Activated CD8-positive, alpha-beta memory T cell treated with anti-CD3 and anti-CD28 coated beads for 1 hour (primary cell): ENCODE measurements at places on chromosomes 11 and 22.

- DNase-seq, result no peak
Observed at GRCh38 chr22:20022978-20023613, 2.2 kb downstream of the TANGO2 start.

GRCh38 chr11:126698576-126698975, 302.0 kb downstream of the KIRREL3 start:
- DNase-seq, result no peak

GRCh38 chr11:42098075-42098474, 638.6 kb upstream of the LRRC4C start:
- no peak for DNase-seq

- no peak for DNase-seq
Observed at GRCh38 chr22:42621505-42622002, 6.9 kb upstream of the POLDIP3 start.

GRCh38 chr11:89521792-89522191, 30.6 kb upstream of the NOX4 start:
- DNase-seq, result no peak

- DNase-seq, result no peak
Observed at GRCh38 chr11:43868852-43869567, 11.6 kb upstream of the ALKBH3 start.

DNA sequence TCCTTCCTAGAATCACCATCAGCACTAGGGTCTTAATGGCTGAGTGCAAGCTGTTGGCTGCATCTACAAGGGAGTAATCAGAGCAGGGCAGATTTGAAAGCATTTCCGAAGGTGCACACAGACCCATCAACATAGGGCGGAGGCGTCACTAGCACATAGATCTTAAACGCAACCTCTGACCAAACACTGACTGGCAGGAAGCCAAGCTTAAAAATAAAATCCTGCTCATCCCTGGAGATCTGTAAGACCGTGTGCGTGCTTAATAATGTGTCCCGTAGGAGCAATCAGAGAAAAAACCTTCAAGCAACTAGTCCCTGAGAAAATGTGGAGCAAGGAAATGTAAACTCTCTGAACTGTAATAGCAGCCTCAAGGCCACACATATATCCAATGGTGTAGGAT, 470.5 kb downstream of the ETS1 start:
- DNase-seq, result no peak

DNA sequence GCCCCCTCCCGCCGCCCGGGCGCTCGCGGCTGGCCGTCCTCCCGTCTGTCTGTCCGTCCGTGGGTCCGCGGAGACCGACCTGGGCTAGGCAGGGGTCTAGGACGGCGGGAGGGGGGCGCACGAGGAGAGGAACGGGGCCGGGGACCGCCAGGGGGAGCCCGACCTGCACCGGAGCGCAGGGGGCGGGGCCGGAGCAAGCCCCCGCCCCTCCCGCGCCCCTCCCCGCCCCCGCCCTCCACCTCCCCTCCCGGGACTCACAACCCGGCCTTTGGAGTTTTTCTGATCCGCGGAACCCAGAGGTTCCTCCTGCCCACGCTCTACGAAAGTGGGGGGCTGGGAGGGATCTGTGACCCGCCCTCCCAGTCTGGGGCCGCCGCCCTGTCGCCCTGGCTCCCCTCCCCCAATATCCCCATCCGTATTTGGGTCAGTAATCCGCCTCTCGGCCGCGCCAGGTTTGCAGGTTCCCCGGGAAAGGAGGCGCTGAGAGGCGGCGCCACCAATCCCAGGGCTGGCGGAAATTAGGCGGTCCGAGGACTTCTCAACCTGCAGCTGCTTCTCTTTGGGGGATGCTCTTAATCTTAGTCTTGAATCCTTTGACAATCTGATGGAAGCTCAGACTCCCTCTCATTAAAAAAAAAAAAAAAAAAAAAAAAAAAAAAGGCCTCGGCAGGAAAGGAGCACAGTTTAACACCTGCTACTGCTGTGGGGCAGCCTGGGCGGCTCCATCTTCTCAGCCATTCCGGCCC, 925 bp upstream of the KCNJ11 start:
- peak; percentile 79 for DNase-seq

GRCh38 chr22:40620464-40621046, 16.0 kb downstream of the MRTFA start:
- DNase-seq, result no peak

- DNase-seq, result no peak
Observed at GRCh38 chr11:57353446-57353845, 15.3 kb downstream of the P2RX3 start.

DNA sequence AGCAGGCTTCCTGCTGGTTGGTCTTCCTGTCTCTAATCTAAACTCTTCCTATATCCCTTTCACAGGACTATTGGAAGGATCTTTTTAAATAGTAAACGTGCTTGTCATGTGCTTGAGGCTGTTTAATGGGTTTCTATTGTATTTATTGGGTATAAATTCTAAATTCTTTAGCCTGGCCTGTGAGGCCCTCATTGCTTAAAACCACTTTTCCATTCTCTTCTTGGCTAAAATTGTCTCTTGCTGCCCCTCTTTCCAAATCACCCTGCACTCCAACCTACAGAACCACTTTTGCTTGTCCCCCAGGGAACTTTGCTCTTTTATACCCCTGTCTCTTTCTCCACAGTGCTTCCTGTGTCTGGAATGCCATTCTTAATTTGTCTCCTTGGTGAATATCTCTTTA, 46.4 kb upstream of the MUC15 start:
- DNase-seq, result no peak

DNA sequence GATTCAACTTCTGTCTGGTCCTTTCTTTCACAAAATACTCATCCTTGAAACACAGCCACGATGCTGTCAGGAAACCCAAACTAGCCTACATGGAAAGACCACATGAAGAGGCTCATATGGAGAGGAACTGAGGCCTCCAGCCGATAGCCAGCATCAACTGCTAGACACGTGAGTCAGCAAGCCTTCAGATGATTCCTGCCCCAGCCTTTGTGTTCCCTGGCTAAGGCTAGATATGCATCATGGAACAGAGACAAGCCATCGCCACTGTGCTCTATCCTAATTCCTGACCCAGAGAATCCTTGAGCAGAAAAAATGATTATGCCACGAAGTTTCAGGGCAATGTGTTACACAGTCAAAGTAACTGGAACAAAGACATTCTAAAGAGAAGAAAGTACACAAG, 75.5 kb downstream of the ENTHD1 start:
- DNase-seq, result no peak

- DNase-seq, result no peak
Observed at GRCh38 chr11:31387379-31387778, 17.7 kb downstream of the DNAJC24 start.

DNA sequence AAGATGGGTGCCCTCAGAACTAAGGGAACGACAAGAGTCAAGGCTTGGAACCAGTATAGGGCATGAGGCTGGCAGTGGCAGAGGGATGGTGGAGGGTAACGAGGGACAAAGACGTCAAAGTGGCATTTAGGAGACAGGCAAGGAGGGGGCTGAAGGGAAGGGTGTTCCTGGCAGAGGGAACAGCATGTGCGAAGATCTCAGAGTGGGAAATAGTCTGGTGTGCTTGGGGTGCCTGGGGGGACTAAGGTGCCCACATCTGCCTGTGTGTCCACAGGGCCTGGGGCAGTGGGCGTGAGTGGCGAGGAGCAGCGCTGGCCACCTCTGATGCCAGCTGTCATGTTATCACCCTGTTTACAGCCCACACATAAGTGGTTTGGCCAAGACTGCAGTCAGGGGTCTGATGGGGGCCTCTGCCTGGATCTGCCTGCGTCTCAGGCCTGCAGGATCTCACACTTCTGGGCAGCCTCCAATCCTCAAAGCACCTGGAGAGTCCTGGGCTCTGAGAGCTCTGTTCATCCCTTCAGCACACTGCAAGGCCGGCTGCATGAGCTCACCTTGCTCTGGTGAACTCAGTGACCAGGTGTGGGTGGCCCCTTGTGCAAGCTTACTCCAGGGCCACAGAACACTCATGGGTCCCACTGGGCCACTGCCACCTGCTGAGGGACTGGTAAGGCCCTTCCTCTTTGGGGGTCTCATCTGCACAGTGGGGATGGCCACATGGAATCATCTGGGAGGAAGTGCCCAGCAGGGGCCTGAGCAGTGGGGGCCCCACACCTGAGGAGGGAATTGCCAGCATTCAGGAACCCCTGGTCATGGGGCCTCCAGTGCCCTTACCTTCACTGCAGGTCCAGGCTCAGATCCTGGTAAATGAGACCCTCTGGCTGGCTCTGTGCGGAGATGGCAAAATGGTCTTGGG, 89.7 kb upstream of the SHISAL1 start:
- no peak for DNase-seq

DNA sequence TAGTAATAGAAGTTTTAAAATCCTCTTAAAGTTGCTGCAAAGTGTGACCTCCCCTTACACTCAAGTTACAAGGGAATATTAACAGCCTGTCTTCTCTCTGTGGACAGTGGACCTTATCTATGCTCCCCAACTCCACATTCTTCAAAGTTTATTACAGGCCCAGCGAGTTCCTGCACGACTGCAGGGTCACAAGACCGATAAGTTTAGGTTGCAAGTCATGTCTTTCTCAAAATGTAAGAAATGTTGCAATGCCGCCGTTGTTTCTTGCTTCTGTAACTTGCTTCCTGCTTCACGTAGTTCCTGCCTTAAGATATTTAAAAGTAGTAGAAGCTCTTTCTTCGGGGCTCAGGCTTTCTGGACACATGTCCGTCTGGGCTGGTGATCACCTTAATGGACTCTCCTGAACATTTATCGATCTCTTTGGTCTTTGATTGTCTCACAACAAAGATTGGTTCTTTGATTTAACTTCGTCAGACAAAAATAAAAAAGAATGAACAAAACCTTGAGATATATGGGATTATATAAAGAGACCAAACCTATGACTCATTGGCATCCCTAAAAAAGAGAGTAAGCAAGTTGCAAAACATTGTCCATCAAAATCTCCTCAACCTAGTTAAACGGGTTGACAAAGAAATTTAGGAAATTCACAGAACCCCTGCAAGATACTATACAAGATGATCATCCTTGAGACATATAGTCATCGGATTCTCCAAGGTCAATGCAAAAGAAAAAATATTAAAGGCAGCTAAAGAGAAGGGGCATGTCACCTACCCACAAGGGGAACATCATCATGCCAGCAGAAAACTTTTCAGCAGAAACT, 45.4 kb upstream of the GLYAT start:
- no peak for DNase-seq
